ENCODE measurements at places on chromosomes 4 and X. TPM values are rescaled to one million over a fixed set of nuclear protein-coding genes. Genes with fewer than 3 reads are reported as not detected.

The TSPYL2 gene
- 83.1 TPM for total RNA-seq

The ITM2A gene
- total RNA-seq = 91.0 TPM

The CXCL9 gene
- total RNA-seq = 1.1 TPM

The CCKAR gene
- not detected for total RNA-seq

The TBC1D14 gene
- total RNA-seq = 47.0 TPM
